ENCODE measurements at places on chromosomes 12 and 14.

DNA sequence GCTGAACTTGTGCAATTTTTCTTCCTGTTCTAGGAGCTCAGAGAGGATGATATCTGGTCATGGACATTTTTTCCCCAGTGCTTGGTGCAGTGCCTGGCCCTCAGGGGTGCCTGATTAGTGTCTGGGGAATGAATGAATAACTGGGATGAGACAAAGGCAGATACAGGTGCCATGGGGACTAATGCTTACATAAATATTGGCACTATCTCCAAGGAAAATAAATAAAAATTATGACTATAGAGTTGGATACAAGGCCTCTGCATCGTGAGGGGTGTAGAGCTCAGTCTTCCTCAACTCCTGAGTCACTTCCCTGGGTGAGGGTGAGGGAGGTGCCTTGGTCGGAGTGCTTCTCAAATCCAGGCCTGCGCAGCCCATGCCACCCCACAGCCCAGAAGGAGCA is 188.6 kb downstream of the KCNA5 start:
- DNase-seq = no peak

DNA sequence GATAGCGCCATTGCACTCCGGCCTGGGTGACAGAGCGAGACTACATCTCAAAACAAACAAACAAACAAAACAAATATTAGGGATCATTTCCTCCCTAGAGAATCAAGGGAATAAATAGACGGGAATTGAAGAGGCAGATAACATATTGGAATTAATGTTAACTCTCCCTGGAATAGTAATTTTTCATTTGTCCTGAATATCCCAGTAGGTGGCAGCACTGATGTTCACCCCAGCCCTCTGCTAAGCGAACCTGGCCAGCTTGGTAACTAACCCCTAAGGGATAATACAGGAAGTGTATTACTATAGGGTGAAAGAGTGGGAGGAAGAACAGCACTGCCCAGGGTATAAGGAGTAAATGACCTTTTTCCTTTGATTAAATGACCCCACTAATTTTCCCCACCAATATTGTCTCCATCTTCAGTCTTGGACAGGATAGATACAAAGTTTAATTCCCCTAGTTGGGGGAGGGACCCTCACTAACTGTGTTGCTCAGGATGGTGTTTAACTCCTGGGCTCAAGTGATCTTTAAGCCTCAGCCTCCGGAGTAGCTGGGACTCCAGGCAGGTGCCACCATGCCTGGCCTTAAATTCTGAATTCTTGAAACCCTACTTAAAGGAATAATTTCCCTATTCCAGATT is 40.5 kb downstream of the SLC2A14 start:
- no peak for DNase-seq

GRCh38 chr14:69624136-69624535 is 12.7 kb downstream of the SUSD6 start:
- DNase-seq = no peak

DNA sequence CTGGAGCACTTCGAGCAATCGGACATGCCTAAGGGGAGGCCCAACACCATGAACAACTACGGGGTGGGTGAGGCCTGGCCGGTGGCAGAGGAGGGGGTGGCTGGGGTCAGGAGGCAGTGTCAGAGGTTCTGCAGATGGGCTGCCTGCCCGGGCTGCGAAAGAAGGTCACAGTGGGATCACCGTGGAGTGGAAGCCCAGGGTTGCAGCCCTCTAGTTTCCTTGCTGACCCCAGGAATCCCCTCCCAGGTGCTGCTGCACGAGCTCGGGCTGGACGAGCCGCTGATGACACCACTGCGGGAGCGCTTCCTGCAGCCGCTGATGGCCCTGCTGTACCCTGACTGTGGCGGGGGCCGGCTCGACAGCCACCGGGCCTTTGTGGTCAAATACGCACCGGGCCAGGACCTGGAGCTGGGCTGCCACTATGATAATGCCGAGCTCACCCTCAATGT is 1.9 kb upstream of the ARL6IP4 start:
- no peak for DNase-seq

- DNase-seq = no peak
Observed at GRCh38 chr14:70118064-70118463, 70.7 kb downstream of the SLC8A3 start.

- no peak for DNase-seq
Observed at GRCh38 chr12:103957865-103958388, 7.7 kb upstream of the TDG start.

DNA sequence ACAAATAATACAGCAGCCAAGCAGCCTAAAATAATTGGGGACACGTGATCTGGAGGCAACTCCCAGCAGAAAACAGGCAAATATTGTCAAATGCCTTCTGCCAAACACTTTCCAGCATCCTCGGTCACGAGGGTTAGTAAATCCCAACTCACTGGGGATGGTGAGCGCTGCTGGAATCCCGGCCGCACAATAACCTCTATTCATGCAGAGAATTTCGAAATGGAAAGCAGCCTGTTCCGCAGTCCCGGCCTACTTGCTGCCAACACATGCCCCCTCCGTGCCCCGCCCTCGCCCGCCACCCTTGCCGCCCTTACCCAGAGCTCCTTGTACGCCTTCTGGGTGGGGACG is 62.2 kb downstream of the RFX4 start:
- DNase-seq = no peak

GRCh38 chr14:54211551-54212308 is 185.1 kb upstream of the CDKN3 start:
- no peak for DNase-seq
